ENCODE measurements at places on chromosomes 4 and X.
A peak's percentile ranks its signal among the peaks of the same experiment; 100 is the strongest.

DNA sequence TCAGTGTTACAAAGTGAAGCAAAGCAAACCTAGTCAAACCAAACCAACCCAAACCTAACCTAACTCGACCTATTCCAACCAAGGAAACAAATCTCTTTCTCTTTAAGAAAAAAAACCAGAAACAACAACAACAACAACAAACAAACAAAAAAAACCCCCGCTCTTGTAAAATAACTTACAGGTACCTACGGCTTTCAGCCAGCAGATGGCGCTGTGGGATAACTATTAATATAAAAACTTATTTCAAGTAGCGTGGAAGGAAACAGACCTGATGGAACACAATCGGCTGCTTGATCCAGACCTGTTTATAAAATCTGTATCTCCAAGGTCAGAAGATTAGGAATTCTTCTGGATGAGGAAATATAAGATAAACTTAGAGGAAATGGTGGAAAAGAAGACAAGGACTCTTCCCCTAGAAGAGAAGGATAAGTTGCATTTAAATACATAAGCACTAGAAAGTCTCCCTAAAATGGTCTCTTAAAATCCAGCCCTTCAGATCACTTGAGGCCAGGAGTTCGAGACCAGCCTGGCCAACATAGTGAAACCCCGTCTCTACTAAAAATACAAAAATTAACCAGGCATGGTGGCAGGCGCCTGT is 34.4 kb upstream of the CDKL5 start:
- DNase-seq = peak; percentile 68

GRCh38 chr4:78799551-78800495 is 23.7 kb downstream of the BMP2K start:
- DNase-seq = no peak

- DNase-seq = no peak
Observed at GRCh38 chr4:14452764-14453163, 549.5 kb upstream of the CPEB2 start.

DNA sequence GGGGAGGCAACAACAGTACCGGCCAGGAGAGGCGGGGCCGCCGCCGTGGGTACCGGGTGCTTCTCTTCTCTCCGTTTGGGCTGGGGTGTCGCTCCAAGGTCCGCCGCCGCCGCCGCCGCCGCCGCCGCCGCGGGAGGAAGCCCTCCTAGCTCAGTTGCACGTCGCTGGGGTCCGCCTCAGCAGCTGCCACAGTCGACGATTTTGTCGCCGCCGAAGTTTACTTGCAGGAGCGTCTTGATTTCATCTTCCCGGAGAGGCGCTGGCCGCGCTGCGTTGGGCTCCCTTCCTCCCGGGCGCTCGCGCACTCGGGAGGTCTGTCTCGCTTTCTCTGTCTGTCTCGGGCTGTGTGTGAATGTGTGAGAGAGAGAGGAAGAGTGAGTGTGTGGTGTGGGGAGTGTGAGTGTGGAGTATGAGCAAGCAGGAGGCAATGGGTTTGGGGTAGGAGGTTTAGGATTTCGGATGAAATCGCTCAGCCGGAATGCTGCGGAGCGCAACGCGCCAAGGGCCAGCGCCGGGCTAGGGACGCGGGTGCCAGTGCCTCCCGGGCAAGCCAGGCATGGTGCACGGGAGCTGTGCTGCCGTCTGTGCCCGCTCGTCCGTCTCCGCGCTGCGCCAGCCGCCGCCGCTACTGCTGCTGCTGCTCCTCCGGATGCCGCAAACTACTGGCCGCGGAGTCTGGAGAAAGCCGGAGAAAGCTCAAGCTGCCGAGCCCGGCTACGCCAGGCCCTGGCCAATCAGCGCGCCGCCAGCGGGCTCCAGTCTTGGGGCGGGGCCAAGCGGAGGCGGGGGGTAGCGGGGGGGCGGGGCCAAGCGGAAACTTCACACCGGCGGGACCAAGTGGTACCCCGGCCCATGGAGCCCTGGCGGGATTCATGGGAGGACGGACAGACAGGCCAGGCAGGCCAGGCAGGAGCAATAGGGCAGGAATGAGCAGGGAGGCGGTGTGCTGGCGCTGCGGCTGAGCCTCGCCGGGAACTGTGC is at the start of gene PCDH19:
Gene PCDH19 (minus strand): TSS at position 664 of the 981 bp plus-strand sequence. CDS start 1,676 bp downstream, outside the sequence.
- peak; percentile 66 for DNase-seq

DNA sequence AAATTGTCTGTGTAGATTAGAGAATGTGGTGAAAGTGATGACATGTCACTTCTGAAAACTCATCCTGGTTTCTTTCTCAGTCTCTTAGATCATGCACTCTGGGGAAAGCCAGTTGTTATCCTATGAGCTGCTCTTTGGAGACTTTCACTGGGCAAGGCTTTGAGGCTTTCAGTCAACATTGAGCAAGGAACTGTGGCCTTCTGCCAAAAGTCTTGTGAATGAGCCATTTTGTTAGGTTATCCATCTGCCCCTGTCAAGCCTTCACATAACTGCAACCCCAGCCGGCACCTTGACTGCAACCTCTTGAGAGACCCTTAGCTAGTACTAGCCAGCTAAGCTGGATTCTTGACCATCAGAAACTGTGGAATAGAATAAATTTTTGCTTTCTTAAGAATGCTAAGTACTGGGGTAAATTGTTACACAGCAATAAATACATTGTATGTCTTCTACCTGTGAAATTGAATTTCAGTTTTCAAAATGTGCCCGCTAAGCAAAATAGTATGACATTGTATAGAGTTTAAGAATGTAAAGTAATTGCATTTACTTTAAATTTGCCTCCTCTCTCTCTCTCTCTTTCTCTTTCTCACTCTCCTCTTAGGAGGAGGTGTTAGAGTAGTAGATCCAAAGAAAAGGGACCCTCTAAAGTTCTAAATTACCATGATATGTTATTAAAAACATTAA is 1273.0 kb downstream of the RAPGEF2 start:
- no peak for DNase-seq

DNA sequence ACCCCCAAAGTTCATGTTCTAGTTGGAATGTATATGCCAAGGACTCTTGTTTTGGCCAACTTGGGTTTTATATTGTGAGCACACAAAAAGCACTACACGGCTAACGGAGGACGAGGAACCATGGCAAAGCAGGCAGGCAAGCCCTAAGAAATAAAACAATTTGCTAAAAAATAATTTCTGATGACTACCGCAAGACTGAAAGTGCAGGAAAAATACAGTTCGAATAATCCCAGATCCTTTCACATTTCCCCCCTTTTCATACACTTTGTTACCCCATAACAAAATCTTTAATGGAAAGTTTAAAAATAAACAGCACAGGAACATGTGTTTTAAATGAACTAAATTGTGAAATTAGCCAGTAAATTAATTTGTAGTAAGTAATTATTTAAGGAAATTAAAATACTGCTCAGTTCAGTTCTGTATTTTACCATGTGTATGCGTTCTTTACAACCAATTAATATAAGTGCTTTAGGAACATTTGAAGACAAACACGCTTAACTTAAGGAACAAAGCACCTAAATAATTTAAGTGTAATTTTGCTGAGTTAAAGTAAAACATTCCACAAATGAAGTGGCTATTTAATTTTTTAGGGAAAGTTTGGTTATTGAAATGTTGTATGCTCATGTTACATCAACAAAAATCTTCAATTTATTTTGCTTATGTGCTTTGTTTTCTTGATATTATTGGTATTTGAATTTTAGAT is 12.4 kb upstream of the PITX2 start:
- DNase-seq = no peak

DNA sequence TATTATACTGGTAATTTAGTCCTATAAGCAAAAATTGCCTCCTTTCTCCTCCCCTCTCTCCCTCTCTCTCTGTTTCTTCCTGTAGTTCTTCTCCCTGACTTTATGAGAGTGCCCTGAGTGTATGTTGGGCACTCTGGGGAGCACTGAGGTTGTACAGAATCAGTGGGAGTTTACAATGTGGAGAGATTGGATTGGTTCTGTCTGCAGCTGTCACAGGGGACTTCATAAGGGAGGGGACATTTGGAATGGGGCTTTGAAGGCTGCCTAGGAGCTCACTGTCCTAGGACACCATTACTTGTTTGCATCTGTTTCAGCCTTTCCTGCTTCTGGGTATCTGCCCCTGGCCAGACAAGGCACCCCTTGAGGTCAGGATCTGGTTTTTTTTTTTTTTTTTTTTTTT is 22.9 kb downstream of the SH3TC1 start:
- DNase-seq = no peak

DNA sequence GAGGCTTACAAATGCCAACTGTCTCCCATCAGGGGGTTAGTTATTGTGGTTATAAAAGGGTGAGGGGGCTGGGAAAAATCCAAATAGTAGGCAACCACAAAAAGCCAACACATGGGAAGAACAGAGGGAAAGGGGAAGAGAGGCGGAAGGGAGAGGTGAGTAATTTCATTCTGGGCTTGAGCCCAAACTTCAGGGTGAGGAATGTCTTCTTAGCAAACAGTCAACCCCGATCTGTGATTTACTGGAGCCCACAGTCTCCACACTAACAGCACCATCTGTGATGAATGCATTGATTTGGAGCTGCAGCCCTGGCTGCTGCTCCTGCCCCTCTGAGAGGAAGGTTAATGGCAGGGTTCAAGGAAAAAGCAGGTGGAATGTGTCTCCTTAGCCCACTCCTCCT is 162.2 kb upstream of the GPR101 start:
- no peak for DNase-seq

DNA sequence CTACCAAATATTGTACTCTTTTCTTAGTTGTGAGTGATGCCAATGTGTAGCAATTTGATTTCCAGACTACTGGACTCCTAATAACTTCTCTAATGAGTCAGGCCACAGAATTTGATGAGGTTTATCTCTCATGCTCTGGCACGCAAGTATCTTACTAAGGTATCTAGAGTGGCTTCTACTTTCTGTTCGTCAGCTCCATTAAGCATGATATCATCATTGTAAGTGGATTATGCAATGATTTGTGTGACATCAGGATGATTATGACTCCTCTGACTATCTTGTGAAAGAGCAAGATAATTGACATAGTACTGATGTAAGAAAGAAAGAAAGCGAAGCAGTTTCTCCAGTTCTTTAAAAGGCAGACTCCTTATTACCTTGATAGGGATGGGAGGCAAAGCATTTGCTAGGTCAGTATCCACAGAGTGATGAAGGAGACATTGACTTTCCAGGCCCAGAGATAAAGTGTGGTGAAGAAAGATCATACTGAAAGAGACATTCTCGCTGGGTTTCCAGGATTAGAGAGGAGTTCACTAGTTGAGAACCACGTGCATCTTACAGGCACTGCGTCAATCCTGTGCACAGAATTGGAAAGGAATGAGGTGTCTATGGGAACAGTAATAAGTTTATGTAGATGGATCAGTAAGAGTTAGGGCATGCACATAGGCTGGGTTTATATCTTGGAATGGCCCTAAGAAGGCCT is 161.9 kb upstream of the STK26 start:
- DNase-seq = no peak

- DNase-seq = no peak
Observed at GRCh38 chr4:48262926-48263325, 6.7 kb downstream of the TEC start.

DNA sequence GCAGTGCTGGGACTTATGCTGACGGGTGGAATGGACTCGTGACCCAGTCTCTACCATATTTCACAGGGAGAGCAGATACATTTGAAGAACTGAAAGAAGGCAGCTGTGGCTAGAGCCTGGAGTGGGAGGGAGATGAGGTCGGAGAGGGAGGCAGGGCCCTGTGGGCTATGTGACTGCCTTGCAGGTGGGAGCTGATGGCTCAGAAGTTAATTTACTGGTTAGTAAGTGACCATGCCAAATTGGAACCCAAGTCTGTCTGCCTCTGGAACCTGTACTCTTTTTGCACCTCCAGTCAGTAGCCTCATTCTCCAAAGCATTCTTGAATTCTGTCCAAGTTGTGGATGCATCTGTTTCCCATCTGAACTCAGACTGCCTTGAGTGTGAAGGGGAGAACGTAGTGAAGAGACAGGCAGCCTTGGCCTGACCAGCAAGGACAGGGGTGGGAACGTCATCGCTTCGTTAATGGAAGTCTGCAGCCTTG is 92.3 kb downstream of the REPS2 start:
- DNase-seq = no peak

- no peak for DNase-seq
Observed at GRCh38 chr4:2487632-2488031, 18.7 kb downstream of the RNF4 start.

GRCh38 chr4:78774417-78774816 is 1.7 kb upstream of the BMP2K start:
- no peak for DNase-seq

DNA sequence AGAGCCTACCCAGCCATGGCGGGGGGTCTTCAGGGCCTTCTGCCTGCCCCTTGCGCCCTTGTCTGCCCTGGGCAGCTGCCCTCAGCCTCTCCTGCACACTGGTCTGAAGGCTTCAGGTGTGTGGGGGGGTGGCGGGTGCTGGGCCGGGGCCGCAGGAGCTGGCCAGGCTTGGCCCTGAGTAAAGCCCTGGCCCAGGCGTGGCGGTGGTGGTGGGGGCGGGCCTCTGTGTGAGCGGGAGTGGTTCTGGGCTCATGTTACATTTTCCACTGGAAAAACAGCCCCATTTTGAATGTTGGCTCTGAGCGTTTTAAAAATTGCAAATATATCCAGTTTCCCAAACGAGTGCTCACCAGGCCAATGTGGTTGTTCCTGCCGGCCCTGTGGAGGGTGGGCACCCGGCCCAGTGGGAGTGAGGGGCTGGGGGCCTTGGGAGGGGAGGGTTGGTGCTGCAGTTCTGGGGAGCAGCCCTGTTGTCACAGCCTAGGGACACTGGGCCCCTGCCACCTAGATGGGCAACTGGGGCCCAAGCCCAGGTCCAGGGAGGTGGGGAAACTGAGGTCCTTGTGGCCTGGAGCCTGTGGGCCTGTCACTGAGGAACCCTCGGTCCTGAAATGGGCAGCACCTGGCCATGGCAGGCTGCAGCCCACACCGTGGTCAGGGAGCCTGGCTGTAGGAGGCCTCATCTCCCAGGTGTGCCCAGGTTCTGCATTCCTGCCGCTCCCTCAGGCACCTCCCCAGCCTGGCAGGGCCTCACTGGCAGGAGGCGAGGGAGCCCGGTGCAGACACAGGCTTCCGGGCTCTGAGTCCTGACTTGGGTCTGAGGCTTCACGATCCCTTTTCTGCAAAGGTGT is 28.3 kb downstream of the FGFRL1 start:
- no peak for DNase-seq

DNA sequence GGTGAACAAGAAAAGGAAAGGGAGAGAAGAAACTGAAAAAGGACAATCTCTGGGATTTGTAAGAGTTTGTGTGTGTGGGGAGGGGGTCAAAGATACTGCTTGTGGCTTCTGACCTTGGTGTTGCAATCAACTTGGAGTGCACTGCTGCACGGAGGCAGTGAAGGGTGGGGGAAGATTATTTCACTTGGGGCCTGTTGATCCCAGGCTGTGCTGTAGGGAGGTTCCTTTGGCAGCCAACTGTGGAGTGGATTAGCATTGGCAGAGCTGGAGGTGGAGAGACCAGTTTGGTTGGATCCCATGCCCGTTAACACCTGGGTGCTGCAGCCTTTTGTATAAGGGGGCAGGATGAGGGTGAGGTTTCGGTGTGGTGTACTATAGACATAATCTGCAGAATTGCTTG is 38.2 kb downstream of the AFF1 start:
- no peak for DNase-seq

DNA sequence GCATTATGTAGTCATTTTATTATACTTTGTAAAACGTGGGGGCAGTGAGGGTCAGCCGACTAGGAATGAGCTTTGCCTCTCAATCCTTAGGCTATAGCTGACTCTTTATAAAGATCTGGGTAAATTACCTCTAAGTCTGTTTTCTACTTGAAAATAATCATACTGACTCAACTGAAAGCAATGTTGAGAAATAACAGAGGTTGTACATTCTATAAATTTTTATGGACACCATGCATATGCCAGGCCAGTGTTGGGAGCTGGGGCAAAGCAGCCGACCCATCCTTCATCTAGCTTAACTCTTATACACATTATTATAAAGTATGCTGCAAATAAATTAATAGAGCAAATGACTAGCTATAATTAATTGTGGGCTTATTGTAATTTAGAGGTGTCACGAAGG is 2.2 kb upstream of the DCUN1D4 start:
- DNase-seq = no peak

All from activated CD4-positive, alpha-beta T cell treated with anti-CD3 and anti-CD28 coated beads for 48 hours (primary cell).